Stimulated activated memory B cell treated with anti-CD40 and anti-IgM and Interleukin-4, amounts not matched to agents 10 μg/mL and 1 μg/mL and 100 μg/mL, for 72 hours (primary cell): ENCODE measurements at places on chromosomes 1 and 21.

DNA sequence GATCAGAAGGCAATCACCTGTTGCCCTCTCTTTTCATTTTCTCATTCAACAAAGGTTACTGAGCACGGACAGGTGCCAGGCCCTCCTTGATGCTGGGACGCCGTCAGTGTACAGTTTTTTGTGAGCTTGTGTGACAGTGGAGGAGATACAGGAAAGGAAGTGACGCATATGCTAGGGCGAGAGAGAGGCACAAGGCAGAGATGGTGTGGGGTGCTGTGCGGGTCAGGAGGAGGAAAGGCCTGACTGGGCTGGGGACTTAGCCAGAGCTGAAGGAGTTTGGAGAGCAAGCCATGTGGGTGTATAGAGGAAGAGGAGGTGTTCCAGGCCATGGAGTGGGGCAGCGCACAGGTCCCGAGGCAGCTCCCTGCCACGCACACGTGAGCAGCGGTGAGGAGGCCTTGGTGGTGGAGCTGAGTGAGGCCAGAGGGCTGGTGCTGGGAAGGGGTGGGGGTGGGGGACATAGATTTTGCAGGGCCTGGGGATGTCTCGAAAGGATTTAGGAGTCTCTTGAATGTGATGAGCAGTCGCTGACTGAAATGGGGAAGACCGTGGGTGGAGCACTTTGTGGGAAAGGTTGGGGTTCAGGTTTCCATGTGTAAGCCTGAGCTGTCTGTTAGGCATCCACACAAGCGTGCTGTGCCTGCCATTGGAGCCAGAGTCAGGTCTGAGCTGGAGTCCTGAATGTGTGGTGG is 46.0 kb downstream of the TRAPPC10 start:
- peak overlapping the region; percentile 38 for H3K27ac ChIP-seq
- ATAC-seq, result no peak
- H3K27me3 ChIP-seq, result no peaks in the 10 kb centered on the region

GRCh38 chr21:26669215-26669764 is 96.2 kb upstream of the CYYR1 start:
- no peak overlapping the region for H3K27ac ChIP-seq
- ATAC-seq, result no peak
- no peaks in the 10 kb centered on the region for H3K4me1 ChIP-seq
- no peaks in the 10 kb centered on the region for H3K36me3 ChIP-seq
- H3K4me3 ChIP-seq, result no peak overlapping the region

- H3K27ac ChIP-seq, result no peak overlapping the region
- H3K4me3 ChIP-seq, result no peak overlapping the region
- H3K4me1 ChIP-seq, result peaks cover 18% of the 10 kb centered on the region
- H3K27me3 ChIP-seq, result no peaks in the 10 kb centered on the region
- no peak for ATAC-seq
These were observed 111.4 kb upstream of the ARTN start for GRCh38 chr1:43822040-43822690.

GRCh38 chr1:86852782-86853408 is 61.0 kb downstream of the SELENOF start:
- H3K4me3 ChIP-seq, result no peak overlapping the region
- no peaks in the 10 kb centered on the region for H3K27me3 ChIP-seq
- peaks cover 17% of the 10 kb centered on the region for H3K4me1 ChIP-seq
- H3K36me3 ChIP-seq, result no peaks in the 10 kb centered on the region
- no peak overlapping the region for H3K27ac ChIP-seq

DNA sequence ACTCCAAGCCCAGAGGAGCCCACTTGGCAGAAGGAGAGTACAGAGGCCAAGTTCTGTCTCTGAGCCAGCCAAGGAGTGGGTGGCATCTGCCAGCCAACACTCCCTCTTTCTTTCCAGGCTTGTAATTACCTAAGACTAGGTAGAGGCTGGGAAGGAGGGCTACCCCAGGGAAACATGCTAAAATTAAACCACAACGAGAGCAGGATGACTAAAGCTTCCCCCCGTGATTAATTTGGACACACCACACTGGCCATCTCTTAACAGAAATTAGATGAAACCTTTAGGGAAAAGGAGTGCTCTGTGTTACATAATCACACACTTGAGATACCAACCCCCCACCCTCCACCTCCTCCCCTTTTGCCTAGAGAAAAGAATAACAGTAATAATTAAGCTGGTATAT is 102.1 kb upstream of the ZC3H12A start:
- peaks cover 6% of the 10 kb centered on the region for H3K4me1 ChIP-seq
- ATAC-seq, result no peak
- H3K27me3 ChIP-seq, result no peaks in the 10 kb centered on the region
- no peak overlapping the region for H3K27ac ChIP-seq
- H3K4me3 ChIP-seq, result no peak overlapping the region

GRCh38 chr1:240031009-240031408 is 60.7 kb upstream of the FMN2 start:
- H3K27me3 ChIP-seq, result no peaks in the 10 kb centered on the region
- no peak overlapping the region for H3K27ac ChIP-seq
- no peaks in the 10 kb centered on the region for H3K4me1 ChIP-seq
- H3K36me3 ChIP-seq, result no peaks in the 10 kb centered on the region
- ATAC-seq, result no peak
- H3K4me3 ChIP-seq, result no peak overlapping the region

- H3K4me3 ChIP-seq, result no peak overlapping the region
- peaks cover 54% of the 10 kb centered on the region for H3K4me1 ChIP-seq
- H3K27me3 ChIP-seq, result no peaks in the 10 kb centered on the region
- no peak overlapping the region for H3K27ac ChIP-seq
These were observed 13.9 kb downstream of the SLAMF7 start for GRCh38 chr1:160752924-160753323.

- no peak for ATAC-seq
- no peak overlapping the region for H3K27ac ChIP-seq
- H3K4me1 ChIP-seq, result peaks cover 59% of the 10 kb centered on the region
- H3K27me3 ChIP-seq, result no peaks in the 10 kb centered on the region
- H3K36me3 ChIP-seq, result no peaks in the 10 kb centered on the region
- H3K4me3 ChIP-seq, result no peak overlapping the region
These were observed 12.9 kb upstream of the LEMD1 start for GRCh38 chr1:205434738-205435137.

DNA sequence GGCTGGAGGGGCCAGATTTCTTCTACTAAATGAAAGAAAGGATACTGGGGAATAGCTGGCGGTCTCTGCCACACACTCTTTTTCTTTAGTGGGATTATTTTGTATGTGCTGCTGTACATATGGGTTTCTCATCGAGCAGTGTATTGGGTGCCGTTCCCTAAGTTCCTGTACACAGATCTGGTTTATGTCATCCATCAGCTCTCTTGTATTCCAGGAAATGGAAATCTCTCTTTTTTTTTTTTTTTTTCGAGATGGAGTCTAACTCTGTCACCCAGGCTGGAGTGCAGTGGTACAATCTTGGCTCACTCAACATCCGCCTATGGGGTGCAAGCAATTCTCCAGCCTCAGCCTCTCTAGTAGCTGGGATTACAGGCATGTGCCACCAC is 27.0 kb upstream of the NID1 start:
- no peaks in the 10 kb centered on the region for H3K36me3 ChIP-seq
- no peak for ATAC-seq
- peaks cover 58% of the 10 kb centered on the region for H3K27me3 ChIP-seq
- H3K4me1 ChIP-seq, result no peaks in the 10 kb centered on the region
- no peak overlapping the region for H3K4me3 ChIP-seq

- no peaks in the 10 kb centered on the region for H3K36me3 ChIP-seq
- peaks cover 78% of the 10 kb centered on the region for H3K27me3 ChIP-seq
- peaks cover 42% of the 10 kb centered on the region for H3K4me1 ChIP-seq
- ATAC-seq, result peak; percentile 60
- H3K27ac ChIP-seq, result no peak within 1 kb of the TSS
These were observed at the start of gene LHX4 for GRCh38 chr1:180229483-180230415. LHX4 (plus strand) TSS chr1:180230264; CDS start chr1:180230530, 266 bp downstream.

GRCh38 chr1:18511149-18511873 is 30.6 kb downstream of the KLHDC7A start:
- H3K27ac ChIP-seq, result no peak overlapping the region
- no peaks in the 10 kb centered on the region for H3K27me3 ChIP-seq
- no peak overlapping the region for H3K4me3 ChIP-seq
- no peaks in the 10 kb centered on the region for H3K36me3 ChIP-seq
- ATAC-seq, result no peak

- no peaks in the 10 kb centered on the region for H3K27me3 ChIP-seq
- no peak overlapping the region for H3K4me3 ChIP-seq
- no peak for ATAC-seq
- no peaks in the 10 kb centered on the region for H3K4me1 ChIP-seq
These were observed 18.6 kb downstream of the KRTAP10-1 start for GRCh38 chr21:44521301-44521927.

DNA sequence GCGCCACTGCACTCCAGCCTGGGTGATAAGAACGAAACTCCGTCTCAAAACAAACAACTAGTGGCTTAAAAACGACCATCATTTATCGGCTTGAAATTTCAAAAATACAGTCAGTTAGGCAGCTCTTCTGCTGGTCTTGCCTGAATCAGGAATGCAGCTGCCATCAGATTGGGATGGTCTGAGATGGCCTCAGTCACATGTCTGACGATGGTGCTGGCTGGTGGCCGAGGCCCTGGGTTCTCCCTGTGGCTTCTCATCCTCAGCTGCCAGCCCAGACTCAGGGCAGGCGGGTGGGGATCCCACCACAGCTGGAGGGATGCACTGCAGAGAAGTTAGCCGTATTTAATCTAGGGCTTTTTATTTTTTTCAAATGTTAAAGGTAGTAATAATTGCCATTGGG is 31.3 kb downstream of the IL6R start:
- H3K36me3 ChIP-seq, result peaks cover 14% of the 10 kb centered on the region
- H3K27ac ChIP-seq, result no peak overlapping the region
- H3K4me3 ChIP-seq, result no peak overlapping the region
- H3K4me1 ChIP-seq, result peaks cover 28% of the 10 kb centered on the region
- no peaks in the 10 kb centered on the region for H3K27me3 ChIP-seq

GRCh38 chr1:170377440-170377839 is 154.5 kb upstream of the GORAB start:
- no peak overlapping the region for H3K4me3 ChIP-seq
- H3K36me3 ChIP-seq, result no peaks in the 10 kb centered on the region
- H3K27me3 ChIP-seq, result no peaks in the 10 kb centered on the region

DNA sequence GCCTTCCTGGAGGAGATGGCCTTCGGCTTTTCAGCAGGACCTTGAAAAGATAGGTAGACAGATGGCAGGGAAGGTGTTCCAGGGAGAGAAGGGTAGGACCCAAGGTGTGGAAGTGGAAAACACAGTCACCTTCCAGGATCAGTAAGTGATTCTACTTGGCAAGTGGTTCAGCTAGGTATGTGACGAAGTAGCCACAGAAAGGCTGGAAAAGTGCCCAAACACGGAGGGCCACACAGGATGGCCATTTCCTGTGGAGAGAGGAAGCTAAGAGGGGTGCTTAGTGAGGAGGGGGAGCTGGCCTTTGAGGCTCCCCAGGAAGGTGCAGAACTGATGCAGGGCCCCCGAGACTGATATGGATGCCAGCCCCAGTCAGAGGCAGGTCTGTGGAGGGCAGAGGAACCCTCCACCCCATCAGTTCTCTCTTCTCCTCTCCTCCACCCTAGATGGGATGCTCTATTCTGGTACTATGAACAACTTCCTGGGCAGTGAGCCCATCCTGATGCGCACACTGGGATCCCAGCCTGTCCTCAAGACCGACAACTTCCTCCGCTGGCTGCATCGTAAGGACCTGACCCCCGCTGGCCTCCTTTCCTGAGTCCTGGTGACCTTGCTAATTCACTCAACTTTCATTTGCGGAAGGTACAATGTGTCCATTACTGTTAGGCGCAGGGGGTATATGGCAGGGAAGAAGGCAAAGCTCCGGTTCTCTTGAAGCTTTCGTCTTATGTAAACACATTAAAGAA is 6.8 kb downstream of the SEMA4A start:
- H3K27ac ChIP-seq, result no peak overlapping the region
- no peak for ATAC-seq
- H3K4me3 ChIP-seq, result no peak overlapping the region
- H3K36me3 ChIP-seq, result peaks cover 51% of the 10 kb centered on the region

DNA sequence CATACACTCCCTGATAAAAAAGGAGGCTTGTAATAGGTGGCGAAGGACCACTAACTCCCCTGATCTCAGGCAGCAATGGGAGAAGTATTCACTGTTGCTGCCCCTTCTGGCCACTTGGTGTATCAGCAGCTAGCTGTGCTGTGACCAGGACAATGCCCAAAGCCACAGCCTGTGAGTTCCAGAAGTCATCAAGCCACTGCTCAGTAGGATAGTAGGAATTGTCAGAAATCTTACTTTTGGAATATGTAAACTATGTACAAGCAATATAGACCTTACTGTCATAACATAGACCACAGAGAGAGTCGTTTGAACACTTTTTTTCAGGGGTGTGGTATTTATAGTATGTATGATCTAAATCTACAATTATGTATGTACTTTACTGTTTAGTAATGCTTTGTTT is 248.3 kb upstream of the CAMK1G start:
- no peak overlapping the region for H3K4me3 ChIP-seq
- H3K36me3 ChIP-seq, result no peaks in the 10 kb centered on the region
- H3K27me3 ChIP-seq, result no peaks in the 10 kb centered on the region
- no peak for ATAC-seq
- no peak overlapping the region for H3K27ac ChIP-seq
- no peaks in the 10 kb centered on the region for H3K4me1 ChIP-seq

DNA sequence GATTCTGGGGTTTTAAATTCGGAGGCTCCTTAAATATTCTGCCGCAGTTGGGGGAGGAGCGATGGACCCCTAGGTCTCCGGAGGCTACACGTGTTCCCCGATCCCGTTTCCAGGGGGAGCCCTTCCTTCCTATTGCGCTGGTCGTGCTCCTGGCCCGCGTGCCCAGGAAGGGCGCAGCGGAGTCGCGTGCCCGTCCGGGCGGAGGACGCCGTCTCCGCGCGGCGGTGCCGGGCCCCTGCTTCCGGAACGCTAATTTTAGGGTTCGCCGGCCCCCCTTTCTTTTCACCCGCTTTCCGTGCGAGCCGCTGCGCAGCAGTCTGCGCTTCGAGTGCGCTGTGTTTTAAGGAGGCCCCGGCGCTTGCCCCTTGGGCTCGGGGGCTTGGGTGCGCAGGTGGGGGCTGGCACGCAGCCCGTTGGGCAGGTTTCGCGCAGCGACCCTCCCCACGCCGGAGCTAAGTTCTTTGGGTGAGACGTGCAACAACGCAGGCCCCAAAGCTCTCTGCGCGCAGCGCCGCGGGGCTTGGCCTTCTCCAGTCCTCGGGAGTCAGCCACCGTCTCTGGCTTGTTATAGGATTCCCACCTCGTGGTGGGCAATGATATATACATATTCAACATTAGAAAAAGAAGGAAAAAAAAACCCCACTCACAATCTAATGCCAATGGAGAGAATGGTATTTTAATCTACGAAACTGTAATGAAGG is 43.5 kb upstream of the DNAJC6 start:
- peak overlapping the region; percentile 60 for H3K27ac ChIP-seq
- H3K4me3 ChIP-seq, result peak overlapping the region; percentile 71
- H3K27me3 ChIP-seq, result peaks cover 28% of the 10 kb centered on the region
- peaks cover 20% of the 10 kb centered on the region for H3K4me1 ChIP-seq

- no peak overlapping the region for H3K27ac ChIP-seq
- H3K36me3 ChIP-seq, result peaks cover 78% of the 10 kb centered on the region
- peaks cover 9% of the 10 kb centered on the region for H3K4me1 ChIP-seq
- no peak for ATAC-seq
These were observed 48.4 kb downstream of the STX6 start for GRCh38 chr1:180974236-180974635.

DNA sequence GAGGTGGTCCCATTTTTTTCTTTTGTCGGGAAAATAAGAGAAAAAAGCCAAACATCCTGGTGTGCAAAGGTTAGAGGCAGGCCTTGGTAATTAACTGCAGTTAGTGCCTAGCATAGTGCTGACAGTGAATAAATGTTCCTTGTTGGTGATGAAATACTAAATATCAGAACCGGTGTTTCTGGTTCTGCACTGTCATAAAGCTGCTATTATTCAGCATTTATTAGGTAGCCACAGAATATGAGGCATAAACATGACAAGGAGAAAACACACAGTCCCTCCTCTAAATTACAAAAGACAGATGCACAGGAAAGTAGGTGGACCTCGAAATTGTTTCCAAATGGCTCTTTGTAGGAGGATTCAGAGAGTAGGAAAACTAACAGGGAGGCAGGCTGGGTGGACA is 122.0 kb upstream of the ADGRL2 start:
- H3K27ac ChIP-seq, result no peak overlapping the region
- no peak for ATAC-seq
- no peaks in the 10 kb centered on the region for H3K36me3 ChIP-seq
- H3K4me1 ChIP-seq, result no peaks in the 10 kb centered on the region
